ENCODE measurements at places on chromosomes 7 and 10. TPM values are rescaled to one million over a fixed set of nuclear protein-coding genes. Genes with fewer than 3 reads are reported as not detected.

DNA sequence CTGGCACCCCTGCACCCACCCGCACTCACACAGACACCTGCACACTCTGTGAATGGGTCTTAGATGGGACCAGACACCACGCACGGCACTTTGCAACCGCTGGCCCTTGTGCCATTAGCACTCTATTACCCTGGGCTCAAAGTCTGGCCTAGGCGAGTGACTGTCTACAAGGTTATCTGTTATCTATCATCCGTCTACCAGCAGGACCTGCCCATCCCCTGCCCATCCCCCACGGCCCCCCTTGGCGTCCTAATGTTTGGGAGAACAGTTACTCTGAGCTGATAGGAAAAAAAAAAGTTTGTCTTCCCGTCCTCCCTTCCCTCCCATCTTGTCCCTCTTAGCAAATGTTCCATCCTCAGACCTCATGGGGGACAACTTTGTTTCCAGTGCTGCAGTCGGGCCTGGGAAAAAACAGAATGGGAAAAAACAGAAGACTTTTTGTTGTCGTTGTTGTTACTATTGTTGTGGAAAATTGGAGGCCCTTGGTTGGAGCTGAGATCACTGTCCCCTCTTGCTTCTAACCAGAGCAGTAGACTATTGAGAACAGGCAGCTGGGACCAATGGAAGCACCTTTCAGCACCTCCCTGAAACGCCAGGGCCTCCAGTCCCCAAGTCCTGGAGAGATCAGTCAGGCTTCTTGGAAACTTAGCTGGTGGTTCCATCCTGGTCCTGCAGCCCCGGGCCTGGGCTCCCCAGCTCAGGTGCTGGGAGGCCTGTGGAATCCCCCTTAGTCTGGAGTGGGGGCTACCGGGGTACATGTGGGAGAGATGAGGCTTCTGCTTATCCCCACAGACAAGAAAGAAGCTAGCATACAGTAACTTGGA, 12.2 kb downstream of the UNCX start:
- DNase-seq: no peak

DNA sequence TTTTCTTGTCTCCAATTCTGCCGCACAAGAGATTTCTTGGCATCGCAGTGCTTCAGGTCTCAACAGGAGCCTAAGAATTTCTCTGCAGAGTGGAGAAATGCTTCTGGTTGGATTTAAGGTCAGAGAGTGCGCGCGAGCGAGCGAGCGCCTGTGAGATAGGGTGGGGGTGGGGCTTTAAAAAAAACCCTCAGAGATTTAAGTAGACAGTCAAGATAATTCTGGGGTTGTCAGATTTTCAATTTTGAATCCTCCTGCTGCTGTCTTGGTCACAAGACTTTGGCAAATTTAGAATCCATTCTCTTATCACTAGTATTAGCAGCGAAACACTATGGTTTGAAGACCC, 49.7 kb downstream of the CPEB3 start:
- DNase-seq: no peak

DNA sequence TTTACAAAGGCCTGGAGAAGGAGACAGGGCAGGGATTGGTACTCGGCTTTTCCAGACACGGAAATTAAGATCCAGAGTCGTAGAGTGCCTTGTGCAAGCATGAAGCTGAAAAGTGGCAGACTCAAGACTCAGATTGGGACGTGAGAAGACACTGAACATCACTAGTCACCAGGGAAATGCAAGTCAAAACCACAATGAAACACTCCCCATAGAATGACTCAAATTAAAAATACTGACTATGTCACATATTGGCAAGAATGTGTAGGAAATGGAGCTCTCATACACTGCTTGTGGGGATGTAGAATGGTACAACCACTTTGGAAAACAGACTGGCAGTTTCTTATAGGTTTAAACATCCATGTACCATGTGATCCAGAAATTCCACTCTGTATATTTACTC, 472.0 kb downstream of the RPS24 start:
- DNase-seq: no peak

GRCh38 chr10:110456046-110456445, 41.7 kb upstream of the DUSP5 start:
- DNase-seq: no peak

DNA sequence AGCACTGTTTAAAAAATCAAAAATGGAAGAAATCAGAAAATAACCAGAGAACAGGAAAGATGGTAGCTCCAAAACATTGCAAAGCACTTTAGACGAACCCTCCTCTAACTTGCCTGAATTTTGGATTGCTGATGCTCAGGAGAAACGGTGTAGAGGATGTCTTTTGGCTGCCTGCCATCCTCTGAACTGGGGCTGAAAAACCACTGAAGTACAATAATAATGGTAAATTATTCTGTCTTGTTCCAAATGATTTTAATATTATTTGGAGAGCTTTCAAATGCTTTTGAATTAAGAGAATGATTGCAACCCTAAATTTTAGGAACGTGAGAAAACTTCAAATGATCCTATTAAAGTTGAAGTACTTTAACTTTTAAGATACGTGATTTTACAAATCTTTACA, 167.3 kb upstream of the SLC13A1 start:
- DNase-seq: no peak

DNA sequence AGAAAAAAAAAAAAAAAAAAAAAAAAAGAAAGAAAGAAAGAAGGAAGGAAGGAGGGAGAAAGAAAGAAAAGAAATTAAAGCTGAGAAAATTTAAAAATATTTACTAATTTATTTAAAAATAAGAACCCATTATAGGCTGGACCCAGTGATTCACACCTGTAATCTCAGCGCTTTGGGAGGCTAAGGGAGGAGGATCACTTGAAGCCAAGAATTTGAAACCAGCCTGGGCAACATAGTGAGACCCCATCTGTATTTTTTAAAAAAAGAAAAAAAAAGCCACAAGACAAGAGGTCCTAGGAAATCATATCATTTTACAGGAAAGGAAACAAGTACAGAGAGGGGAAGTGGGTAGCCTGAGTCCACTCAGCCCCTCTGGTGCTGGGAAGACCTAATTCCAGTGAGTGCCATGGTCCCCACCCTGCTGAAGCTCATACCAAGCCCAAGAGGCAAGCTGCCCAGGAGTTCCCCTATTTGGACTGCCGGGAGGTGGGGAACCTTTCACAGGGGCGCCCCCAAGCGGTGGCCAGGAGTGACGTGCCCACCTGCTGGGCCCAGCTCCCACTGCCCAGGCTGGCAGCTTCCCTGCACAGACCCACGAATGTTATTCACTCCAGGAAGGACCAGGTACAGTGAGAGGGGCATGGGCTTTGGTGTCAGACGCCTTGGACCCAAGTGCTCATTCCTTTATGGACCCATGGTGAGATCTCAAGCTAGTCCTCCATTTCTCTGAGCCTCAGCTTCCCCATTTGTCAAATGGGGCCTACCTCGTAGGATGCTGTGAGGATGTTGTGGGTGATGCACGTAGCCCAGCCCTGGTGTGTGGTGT, 133.6 kb downstream of the ZMIZ1 start:
- DNase-seq: no peak

- no peak for DNase-seq
These were observed 159.4 kb downstream of the PLPP4 start for GRCh38 chr10:120616311-120616911.

GRCh38 chr7:47506382-47507339, 75.2 kb downstream of the TNS3 start:
- no peak for DNase-seq

GRCh38 chr10:119597405-119598186, 832 bp upstream of the TIAL1 start:
- no peak for DNase-seq

DNA sequence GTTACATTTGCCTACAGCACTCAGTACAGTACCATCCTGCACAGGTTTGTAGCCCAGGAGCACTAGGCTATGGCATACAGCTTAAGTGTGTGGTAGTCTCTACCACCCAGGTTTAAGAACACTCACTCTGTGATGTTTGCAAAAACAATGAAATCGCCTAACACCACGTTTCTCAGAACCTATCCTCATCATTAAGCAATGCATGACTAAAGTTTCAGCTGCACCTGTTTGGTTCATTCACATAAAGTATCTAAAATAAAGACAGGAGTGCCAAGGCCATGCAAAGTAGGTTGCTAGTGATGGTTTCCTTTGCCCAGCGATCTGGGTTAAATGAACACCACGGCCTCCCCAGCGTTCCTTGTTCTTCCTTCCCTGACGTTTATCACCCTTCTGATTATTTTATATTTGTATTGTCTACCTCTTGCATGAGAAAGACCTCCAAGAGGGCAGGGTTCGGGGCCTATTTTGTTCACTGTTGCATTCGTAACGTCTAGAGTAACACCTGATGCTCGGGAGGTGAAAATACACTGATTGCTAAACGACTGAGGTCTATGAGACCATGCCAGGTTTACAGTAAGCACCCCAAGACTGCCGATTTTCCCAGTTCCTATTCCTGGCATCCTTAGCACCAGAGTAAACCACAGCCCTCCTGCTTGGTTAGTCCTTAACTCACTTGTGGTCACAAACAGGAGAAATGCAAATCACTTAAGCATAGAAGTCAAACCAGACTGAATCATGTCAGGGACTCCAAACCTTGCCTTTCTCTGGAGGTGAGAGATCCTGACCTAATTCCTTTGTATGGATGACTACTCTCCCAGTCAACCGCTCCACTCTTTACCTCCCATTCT, 204.1 kb upstream of the NFE2L3 start:
- DNase-seq: no peak

DNA sequence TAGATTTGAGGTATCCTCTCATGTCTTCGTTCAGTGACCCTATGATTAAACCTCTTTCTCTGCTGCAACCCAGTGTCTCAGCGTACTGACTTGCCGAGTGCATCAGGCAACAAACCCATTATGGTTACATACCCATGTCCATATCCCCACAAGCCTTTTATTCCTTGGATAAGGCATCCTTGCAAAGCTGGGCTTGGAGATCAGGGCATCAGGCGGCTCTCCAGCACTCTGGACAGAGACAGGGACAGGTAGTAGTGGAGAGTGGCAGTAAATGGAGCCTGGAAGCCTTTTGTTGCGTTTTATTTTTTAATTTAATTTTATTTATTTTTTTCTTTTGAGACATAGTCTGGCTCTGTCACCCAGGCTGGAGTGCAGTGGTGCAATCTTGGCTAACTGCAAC, 32.0 kb upstream of the NPFFR1 start:
- DNase-seq: no peak

GRCh38 chr7:159102681-159103381, 41.8 kb downstream of the VIPR2 start:
- DNase-seq: no peak

DNA sequence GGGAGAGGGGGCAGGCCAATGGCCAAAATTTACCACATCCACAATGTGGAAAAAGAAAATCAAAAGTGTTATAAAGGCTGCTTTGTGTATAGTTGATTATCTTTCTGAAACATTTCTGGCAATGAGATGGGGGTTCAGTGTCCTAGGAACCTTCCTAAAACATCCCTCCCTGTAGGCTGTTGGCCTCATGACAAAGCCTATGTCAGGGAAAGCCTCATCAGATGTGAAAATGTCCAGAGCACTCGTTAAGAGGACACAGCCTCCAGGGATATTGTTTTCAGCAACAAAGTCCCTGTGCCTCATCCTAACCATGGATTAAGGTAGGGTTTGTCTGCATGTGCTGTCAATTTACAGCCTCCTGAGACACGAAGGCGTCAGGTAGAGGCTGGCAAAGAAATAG, 17.0 kb downstream of the SUN3 start:
- no peak for DNase-seq

- no peak for DNase-seq
These were observed 101.3 kb upstream of the DNAJB12 start for GRCh38 chr10:72455889-72456595.

DNA sequence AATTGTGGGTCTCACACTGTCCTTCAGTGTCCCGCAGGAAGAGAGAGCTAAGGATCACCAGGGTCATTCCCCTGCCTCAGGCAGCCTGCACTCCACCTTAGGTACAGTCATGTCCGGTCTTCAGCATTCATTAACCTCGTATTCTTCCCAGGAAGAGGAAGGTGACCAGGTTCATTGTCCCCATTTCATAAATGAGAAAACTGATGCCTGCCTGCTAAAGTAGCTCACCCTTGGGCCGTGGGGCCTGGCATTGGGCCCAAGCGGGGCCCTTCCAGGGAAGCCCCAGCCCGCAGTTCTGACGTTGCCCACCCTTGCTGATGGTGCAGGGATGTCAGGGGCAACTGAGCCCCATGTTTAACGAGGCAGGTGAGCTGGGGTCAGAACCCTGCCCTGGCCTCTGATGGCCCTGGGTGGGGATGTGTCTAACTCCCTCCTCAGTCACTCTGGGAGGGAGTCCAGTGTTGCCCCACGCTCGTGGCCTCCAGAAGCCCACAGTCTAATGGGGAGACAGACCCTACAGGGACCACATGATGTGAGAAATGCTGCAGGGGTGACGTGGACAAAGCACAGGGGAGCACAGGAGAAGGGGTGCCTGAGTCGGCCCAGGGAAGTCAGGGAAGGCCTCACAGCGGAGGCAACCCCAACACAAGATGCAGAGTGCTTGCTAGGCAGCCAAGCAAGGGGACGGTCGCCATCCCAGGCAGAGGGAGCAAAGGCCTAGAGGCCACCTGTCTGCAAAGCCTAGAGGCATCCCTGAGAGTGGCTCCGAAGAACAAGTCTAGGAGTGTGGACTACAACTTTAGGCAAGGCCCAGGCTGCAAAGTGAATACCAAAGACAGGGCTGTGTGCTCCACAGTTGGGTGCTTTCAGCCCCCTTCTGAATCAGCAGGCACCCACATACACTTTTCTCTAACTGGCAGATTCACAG, 25.1 kb downstream of the DDIT4 start:
- DNase-seq: no peak

- DNase-seq: no peak
These were observed 39.5 kb downstream of the FAM53B start for GRCh38 chr10:124704428-124705380.

DNA sequence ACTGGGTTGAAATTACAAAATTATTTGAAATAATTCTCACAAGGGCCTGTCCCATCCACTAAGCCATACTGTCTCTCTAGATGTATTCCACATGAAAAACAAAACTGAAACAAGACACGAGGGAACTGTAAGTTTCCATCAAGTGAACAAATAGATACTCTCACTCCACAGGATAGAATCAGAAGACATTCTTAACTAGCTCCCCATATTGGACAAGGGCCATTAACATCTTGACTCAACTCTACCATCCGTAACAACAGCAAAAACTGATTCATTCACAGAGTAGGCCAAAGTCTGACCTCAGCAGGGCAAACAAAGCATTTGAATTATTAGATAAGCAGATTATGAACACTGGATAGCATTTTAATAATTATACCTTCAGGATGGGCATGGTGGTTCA, 29.1 kb downstream of the UBE2H start:
- DNase-seq: no peak

Gene GPC2
- total RNA-seq: 65.2 TPM

Gene ZMIZ1
- 85.2 TPM for total RNA-seq

Gene LLCFC1
- total RNA-seq: not detected

Gene CPA2
- 85.0 TPM for total RNA-seq

Gene STAG3
- 2.4 TPM for total RNA-seq

Gene LRGUK
- total RNA-seq: 2.6 TPM

Gene NKX2-3
- total RNA-seq: not detected
